ENCODE measurements at places on chromosomes 13 and 19.

GRCh38 chr13:97125810-97126738 is 96.1 kb upstream of the MBNL2 start:
- no peak for DNase-seq

DNA sequence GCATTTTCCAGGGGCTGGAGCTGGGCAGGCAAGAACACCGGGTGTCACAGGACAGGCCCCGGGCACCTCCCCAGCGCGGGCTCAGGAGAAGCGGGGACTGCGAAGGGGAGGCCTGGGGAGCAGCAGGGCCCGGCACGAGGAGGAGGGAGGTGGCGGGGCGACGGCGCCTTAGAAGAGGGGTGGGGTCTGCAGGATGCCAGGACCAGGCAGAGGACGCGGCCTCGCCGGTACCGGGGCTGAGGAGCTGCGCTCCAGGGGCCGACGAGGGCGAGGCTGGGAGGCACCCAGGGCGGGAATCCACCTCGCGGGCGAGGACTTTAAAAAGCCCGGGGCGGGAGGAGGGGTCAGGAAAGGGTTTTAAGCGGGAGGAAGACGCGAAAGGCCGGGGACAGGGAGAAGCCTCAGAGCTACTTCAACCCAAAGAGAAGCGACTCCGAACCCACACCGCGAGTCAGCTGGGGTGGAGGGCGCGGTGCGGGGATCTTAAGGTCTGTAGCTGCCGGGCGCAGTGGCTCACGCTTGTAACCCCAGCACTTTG is 665 bp downstream of the ZNF347 start:
- peak; percentile 65 for DNase-seq

GRCh38 chr19:16000024-16000663 is 51.3 kb downstream of the OR10H4 start:
- DNase-seq, result no peak

DNA sequence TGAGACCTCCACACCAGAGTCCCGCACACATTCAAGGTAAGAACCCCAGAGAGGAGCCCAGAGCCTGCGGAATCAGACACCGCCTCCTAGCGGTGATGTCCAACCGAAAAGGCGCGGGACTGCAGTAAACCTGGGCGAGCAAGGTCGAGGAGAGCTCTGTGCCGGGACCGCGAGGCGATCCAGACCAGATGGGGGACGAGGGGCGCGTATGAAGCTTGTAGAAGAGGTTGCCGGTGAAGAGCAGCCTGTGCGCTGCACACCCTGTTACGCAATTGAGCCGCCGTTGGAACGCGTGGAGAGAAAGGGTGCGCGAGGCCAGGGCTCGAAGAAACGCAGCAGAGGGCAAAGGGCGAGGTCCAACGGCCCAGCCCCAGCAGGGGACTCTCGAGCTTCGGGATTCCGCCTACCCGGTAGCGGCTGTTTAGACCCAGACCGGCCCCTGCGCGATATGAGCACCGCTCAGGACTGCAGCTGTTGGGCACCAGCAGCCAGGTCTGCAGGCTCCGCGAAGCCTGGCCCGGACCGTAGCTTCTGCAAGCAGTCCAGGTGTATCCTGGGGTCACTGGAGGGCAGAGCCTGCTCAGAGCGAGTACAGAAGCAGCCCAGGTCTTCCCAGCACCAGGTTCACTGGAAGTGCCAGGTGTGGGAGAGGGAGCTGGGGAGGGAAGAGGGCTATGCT is 65.9 kb upstream of the ZNF599 start:
- DNase-seq, result peak; percentile 87

DNA sequence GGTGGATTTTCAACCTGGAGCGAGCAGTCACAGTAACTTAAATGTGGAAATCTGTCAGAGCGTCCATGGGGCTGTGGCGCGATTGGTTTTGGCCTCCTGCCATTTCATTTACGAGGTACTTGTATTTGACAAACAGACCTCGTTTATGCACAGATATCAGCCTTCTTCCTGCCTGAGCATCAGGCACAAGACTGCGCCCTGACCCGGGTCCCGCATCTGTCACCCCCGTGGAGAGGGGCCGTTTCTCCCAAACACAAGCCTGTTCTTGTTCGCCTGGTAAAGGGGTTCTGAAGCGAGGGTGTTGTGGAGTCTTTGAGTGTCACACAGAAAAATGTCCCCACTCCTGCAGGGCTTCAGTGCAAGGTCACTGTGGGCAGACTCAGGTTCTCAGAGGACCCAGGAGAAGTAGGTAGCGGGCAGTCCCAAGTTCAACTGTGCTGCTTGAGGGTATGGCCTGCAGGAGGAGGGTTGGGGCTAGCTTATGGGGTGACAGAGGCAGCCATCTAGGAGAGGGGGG is 202.3 kb downstream of the URI1 start:
- no peak for DNase-seq
